ENCODE measurements at places on chromosomes 6 and 20.

- no peak for DNase-seq
Measured at GRCh38 chr6:77456531-77457248, 6.6 kb downstream of the HTR1B start.

DNA sequence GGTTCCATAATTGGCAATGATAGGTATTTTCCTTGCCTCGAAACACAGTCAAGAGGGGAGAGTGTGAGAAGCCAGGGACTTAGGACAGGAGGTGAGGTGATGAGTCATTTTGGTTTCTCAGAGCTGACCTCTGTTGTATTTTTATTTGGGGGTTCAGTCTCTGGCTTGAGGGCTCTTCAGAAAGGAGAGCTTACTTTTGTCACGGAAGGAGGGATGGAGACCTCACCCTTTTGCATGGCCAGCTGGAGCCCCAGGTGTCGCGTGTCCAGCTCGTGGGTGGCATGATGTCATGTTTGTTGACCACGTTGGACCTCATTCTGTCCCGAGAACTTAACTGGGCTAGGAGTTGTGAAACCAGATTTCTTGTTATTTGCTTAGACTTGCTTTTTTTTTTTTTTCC, 293.9 kb downstream of the QKI start:
- DNase-seq: no peak

DNA sequence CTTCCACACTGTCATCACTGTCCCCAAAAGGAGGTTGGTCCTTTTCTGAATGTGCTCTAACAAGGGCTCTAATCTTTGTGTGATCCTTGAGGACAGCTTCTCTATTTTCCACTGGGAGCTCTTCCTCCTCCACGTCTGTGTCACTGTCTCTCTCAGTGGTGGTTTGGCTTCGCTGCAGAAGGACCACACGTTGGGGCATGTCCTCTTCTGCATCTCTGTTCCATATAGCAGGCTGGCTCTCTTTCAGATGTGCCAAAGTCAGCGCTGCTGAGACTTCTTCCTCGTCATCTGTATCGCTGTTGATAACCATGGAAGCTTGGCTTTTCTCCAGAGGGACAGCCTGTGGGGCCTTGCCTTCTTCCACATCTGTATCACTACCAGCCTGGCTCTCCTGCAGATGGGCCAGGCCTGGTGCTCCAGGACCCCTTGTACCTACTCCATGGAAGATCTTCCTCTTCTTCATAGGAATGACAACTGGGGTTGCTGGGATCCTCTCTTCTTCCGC, 4.6 kb downstream of the MDC1 start:
- no peak for DNase-seq

- DNase-seq: no peak
Measured at GRCh38 chr6:85451565-85452306, 1.9 kb downstream of the NT5E start.

GRCh38 chr6:162421004-162421403, 306.6 kb downstream of the PRKN start:
- no peak for DNase-seq

DNA sequence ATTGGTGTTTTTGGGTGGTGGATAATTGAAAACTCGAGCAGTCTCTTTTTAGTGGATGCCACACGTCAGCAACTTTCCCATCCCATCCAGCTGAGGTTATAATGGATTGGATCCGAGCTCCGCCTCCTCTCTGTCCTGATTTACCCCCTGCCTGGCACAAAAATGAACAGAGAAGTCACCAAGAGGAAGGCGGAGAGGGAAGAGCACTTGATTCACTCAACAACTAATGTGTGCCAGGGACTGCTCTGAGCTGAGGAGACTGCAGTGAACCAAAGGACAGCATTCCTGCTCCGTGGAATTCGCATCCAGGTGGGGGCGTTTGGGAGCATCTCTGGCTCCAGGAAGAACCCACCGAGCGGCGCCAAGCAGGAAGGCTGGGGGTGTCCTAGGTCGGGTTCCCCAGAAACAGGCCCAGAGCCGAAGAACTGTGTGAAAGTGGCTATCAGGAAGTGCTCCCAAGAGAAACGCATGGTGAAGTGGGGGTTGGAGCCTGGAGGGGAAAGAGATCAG, 95.8 kb upstream of the NAA20 start:
- no peak for DNase-seq

GRCh38 chr20:8002056-8002455, 17.5 kb downstream of the TMX4 start:
- DNase-seq: no peak

GRCh38 chr6:12608874-12609273, 107.7 kb upstream of the PHACTR1 start:
- DNase-seq: no peak

GRCh38 chr20:10667077-10667401, 6.8 kb downstream of the JAG1 start:
- DNase-seq: no peak

DNA sequence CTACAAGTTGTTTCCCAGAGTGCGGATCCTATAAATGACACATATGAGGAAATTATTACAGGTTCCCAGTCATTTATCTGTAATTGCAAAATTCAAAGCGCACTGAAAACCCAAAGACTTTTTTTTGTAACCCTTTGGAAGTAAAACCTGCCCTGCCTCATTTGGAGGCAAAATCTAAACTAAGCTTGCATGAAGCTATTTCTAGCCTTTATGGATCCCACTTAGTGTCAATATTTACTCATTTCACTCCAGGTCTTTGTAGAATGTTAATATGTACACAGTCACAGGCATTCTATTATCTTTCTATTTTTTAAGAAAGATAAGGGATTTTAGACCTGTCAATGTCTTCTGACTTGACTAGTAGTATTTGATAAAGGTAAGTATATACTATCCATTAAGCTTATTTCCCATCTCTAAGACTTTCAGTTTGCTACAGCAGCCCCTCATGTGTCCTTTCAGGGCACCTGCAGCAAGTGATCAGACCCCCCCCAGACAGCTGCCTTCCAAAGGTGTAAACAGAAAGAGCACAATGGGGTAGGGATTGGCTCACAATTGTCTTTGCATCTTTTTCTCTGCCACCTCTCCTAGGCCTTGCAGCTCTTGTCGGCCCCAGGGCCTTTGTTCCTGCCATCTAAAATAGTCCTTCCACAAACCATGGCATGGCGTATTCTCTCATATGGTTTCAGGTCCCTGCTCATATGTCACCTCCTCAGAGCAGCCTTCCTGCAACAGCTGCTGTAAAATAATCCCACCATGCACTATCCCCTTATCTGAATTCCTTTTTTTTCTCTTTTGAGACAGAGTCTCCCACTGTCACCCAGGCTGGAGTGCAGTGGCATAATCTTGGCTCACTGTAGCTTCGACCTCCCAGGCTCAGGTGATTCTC, 1.3 kb upstream of the REPS1 start:
- no peak for DNase-seq

GRCh38 chr6:41187924-41188886, 12.7 kb downstream of the TREML2 start:
- no peak for DNase-seq

GRCh38 chr6:49551078-49551865, 804 bp downstream of the C6orf141 start:
- no peak for DNase-seq

GRCh38 chr6:99136488-99136887, 188.7 kb upstream of the FBXL4 start:
- DNase-seq: no peak

GRCh38 chr20:10079964-10080363, 45.2 kb downstream of the ANKEF1 start:
- DNase-seq: no peak

GRCh38 chr20:25081730-25082497, at the start of gene VSX1:
Gene VSX1, minus strand, starts transcription at chr20:25082141. Its CDS starts 45 bp downstream, at chr20:25082096.
- DNase-seq: no peak

DNA sequence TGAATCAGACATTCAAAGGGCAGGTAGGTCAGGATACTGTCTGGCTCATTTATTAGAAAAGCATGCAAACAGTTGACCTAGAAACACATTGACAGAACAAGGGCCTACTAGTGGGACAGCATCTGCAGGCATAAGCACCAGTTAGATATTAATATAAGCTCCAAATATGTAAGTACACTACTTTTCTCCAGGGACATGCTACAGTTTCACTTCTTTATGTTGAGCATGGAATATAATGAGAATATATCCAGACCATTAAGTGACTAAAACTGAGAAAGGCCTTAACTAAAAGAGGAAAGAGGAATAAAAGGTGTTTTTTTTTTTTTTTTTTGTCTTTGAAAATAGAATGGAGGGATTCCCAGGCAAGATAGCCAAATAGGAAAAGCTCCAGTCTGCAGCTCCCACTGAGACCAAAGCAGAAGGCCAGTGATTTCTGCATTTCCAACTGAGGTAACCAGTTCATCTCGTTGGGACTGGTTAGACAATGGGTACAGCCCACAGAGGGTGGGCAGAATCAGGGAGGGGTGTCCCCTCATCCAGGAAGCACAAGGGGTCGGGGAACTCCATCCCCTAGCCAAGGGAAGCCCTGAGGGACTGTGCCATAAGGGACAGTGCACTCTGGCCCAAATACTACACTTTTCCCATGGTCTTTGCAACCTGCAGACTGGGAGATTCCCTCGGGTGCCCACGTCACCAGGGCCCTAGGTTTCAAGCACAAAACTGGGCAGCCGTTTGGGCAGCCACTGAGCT, 251.6 kb downstream of the PHF3 start:
- no peak for DNase-seq

- no peak for DNase-seq
Measured at GRCh38 chr6:140779341-140779740, 1353.4 kb upstream of the GJE1 start.

DNA sequence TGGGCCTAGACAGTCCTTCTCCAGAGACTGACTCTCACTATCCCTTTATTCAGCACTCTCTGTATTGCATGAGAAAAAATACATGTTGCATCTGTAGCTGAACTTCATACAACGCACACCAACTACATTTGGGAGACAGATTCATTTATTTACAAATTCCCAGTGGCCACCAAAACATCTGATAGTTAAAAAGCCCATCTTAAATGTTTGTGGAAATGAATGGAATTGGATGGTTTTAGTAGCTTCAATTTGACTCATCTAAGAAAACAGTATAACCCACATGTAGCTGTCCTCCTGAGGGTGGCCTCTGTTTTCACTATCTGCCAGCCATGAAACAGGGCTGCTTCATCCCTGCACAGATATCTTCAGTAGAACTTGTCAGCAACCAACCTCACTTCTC, 116.3 kb downstream of the PCSK2 start:
- no peak for DNase-seq

- no peak for DNase-seq
Measured at GRCh38 chr6:166420351-166420750, 37.6 kb upstream of the MPC1 start.

DNA sequence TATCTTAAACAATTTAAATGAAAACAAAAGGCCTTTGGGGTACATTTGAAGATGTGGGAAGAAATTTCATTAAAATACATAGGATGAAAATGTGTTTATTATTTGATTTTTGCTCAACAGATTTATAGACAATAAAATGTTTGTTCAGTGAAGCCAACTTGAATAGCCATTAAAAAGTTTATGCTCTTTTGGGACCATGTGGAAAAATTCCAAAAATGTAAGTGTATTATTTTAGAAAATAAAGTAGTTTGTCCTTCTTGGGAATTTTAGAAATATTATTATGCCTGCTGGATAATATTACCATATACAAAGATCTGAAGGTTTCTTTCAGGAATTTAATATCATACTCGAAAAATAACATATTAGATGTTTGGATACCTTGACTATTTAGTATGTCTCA, 131.3 kb downstream of the EPM2A start:
- DNase-seq: no peak

- no peak for DNase-seq
Measured at GRCh38 chr6:129684903-129685661, 24.9 kb downstream of the ARHGAP18 start.

GRCh38 chr20:39356908-39357307, 394.8 kb downstream of the DHX35 start:
- DNase-seq: no peak

GRCh38 chr20:4230651-4231050, 215.3 kb upstream of the RNF24 start:
- no peak for DNase-seq

GRCh38 chr6:149250951-149251350, 66.6 kb upstream of the TAB2 start:
- DNase-seq: no peak

DNA sequence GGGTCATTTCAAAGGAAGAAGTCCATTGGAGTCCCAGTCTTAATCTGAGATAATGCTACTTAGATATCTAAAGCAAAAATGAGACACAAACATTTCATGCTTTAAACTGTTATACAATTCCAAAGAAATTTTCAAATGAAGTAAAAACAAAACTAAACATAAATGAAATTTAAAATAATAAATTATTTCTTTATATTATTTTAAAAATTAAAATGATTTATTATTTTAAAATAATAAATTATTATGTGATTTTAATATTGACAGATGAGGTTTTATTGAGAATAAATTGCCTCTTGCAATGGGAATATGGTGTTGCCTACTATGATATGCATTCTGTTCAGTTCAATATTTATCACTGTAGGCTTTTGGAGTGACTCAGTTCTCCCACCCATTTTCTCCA, 93.7 kb upstream of the BACH2 start:
- DNase-seq: no peak

- DNase-seq: no peak
Measured at GRCh38 chr20:43446361-43446879, 11.3 kb upstream of the SRSF6 start.

DNA sequence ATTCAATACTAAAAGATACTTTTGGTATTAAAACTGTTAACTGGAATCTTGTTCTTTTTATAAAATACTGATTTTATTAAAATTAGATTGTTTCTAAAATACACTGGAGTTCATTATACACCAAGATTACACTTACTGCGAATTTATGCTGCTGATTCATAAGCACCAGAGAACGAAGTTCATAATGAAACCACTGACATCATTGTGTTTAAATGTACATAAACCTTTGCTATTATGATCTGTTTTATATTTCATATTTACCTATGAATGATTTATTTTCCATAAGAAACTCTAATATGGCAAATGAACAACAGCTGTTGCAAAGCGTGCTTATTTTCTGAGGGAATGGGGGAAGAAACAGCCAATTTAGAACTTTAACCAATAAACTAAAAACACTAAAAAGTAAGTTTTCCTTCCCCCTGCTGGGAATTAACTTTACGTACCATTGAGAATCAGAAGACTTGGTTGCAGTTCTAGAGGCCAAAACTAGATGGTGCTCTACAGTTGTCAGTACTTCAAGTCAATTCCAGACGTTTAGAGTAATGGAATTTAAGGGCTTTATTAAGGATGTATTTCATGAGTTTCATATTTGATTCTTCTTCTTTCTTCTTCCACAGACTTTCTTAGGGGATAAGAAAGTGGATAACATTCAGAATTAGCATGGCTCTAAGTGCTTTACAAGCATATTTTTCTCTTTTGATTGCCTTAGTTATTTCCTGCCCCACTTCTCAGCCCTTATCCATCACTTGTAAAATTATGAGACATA, 30.8 kb upstream of the COL19A1 start:
- no peak for DNase-seq

GRCh38 chr6:113953346-113953745, 17.6 kb downstream of the HDAC2 start:
- no peak for DNase-seq

Measured in activated T-cell treated with anti-CD3 and anti-CD28 coated beads for 4 hours (primary cell).